ENCODE measurements at places on chromosomes 13 and 19. TPM values are rescaled to one million over a fixed set of nuclear protein-coding genes. Genes with fewer than 3 reads are reported as not detected.

COL4A2 gene
- 1,851 TPM for total RNA-seq

VSTM1 gene
- not detected for total RNA-seq

- DNase-seq: no peak
These were observed 37.5 kb downstream of the SUGP2 start for GRCh38 chr19:18995804-18996241.

DNA sequence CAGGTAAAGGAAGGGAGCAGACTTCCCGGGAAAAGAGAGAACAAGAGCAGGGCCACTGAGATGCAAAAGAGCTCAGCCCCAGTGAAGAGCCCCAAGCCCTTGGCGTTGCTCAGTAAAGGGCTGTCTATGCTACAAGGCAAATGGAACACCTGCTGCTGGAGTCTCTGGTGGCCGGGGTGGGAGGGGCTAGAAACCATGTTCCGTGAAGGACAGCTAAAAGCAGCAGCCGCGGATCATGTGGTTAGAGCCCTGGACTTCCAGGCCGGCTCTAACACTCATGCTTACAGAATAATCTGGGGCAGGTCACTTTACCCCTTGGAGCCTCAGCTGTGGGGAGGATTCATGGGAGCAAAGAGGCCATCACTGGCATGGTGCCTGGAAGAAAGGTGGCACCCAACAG lies 17.8 kb downstream of the POU2F2 start:
- DNase-seq: no peak

PALM3 gene
- total RNA-seq: not detected

All from glomerular endothelial cell (primary cell).